ENCODE measurements at places on chromosomes 16 and 17.

DNA sequence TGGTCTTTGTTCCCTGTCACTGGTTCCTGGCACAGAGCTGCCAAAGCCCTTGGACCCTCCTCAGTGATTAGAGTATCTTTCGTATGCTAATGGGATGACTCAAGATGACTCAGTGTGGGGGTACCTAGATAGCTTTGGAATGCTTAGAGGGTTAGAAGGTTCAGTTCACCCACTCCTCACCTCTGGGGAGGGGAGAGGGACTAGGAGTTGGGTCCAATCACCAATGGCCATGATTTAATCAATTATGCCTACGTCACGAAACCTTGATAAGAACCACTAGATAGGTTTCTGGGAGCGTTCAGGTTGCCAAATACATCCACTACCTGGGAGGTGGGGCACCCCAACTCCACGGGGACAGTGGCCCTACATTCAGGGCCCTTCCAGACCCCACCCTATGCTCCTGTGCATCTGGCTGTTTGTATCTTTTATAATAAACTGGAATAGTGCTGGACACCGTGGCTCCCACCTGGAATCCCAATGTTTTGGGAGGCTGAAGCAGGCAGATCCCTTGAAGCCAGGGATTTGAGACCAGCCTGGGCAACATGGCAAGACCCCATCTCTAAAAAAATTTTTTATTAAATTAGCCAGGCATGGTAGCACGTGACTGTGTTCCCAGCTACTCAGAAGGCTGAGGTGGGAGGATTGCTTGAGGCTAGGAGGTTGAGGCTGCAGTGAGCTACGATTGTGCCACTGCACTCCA, 29.2 kb upstream of the LITAF start:
- DNase-seq = peak; percentile 36

GRCh38 chr17:4886830-4887229, 12.5 kb upstream of the C17orf107 start:
- DNase-seq = no peak

- peak; percentile 81 for DNase-seq
These were observed at the start of gene SEZ6L2 for GRCh38 chr16:29899516-29900101. TSS of gene SEZ6L2 (minus strand) at chr16:29899550. CDS start at chr16:29899019, 531 bp downstream.

- no peak for DNase-seq
These were observed 635 bp downstream of the WNK4 start for GRCh38 chr17:42780851-42781638.

DNA sequence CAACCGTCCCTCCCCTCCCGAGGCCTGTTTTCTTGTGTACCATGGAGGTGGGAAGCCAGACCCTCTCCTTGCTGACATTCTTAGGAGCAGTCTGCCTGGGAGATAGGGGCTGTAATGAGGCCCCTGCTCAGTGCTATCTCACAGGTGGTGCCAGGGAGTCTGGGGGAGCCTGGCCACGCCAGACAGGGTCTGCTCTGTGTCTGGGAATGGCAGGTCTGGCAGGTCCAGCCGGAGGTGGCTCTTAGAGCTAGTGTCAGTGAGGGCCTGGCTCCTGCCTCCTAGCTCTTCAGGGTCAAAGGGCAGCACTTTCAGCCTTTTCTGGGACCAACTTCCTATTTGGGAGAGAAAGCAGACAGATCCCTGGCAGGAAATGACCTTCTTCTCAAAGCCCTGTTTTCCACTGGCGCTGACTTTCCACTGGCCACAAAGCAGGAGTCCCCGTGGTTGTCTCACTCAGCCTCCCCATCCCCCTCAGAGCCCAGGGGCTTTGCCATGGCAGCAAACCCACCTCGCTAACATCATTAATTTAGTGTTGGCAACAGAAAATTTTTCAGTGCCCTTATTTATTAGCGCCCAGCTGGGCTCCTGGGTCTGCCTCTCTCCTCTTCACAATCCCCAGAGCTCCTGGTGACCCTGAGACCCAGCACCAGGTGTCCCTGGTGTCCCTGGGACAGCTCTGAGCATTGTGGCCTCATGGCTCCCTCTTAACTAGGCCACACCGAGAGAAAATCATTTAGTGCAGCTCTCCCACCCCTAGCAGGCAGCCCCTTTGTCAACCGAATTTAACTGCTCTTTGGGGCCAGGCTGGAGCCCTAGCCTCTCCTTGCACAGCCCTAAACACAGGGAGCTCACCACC, 24.0 kb upstream of the DOK4 start:
- no peak for DNase-seq

DNA sequence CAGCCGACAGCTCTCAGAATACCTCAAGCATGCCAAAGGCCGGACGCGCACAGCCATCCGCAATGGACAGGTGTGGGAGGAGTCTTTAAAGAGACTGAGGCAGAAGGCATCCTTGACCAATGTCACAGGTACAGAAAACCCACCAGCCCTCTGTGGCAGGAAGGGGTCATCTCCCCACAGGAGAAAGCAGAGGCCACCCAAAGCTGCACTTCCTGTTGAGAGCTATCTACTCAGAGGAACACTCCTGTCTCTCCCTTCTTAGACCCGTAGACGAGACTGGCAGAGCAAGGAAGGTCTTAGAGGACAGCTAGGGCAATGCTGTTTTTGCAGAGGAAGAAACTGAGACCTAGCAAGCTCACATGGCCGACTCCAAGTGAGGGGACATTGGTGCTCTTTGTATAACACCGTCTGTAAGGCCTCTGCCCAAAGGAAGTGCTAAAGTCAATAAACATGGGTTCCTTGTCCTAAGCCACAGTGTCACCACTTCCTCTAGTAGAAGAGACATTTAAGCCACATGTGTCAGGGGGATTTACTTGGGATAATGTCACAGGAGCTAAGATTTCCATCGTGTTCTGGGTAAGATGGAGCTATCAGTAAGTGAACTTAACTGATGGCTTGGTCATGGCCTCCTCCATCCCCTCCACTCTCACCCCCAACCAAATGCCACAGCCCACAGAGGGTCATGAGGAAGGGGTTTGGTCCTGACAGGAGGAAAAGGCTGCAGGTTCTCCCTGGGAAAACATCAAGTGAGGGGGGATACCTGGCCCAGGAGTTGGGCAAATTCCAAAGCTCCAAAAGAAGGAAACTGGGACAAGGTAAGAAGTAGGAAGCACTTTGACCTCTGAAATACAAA, 9.4 kb downstream of the LPO start:
- no peak for DNase-seq

DNA sequence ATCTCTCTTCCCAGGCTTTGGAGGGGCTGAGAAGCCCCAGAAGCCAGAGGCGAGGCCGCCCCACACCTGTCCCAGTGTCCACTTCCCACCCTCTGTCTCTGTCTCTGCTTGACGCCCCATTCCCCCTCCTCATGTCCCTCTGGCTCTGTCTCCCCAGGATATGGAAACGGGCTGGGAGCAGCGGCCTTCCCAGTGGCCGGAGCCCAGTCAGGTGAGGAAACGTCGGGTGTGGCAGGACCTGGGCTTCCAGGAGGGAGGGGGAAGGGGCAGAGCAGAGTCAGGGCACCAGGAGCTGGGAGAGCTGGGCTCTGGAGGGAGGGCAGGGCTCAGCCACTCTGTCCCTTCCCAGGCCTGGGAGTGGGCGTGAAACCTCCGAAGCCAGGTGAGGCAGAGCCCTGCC, 10.6 kb upstream of the PKMYT1 start:
- no peak for DNase-seq

GRCh38 chr17:48335858-48336500, 94.0 kb downstream of the SKAP1 start:
- peak; percentile 54 for DNase-seq

DNA sequence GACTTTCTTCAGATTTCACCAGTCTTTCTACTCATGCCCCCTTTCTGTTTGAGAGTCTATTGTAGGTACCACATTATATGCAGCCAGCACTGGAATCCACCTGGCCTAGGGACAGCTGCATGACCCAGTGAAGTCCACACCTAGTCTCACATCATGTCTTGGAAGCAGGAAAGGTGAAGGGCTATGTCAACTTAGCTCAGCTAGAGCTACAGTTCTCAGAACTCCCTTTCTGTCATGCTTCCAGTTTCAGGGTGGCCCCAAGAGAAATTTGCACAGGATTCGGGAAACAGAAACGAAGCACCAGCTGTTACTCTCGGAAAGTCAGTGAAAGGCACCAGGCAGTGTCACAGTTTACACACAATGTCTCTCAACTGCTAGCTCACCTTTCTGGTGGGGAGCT, 51.6 kb upstream of the NLRP1 start:
- no peak for DNase-seq

- peak; percentile 42 for DNase-seq
These were observed 139.5 kb downstream of the BCAS3 start for GRCh38 chr17:60817192-60817591.

DNA sequence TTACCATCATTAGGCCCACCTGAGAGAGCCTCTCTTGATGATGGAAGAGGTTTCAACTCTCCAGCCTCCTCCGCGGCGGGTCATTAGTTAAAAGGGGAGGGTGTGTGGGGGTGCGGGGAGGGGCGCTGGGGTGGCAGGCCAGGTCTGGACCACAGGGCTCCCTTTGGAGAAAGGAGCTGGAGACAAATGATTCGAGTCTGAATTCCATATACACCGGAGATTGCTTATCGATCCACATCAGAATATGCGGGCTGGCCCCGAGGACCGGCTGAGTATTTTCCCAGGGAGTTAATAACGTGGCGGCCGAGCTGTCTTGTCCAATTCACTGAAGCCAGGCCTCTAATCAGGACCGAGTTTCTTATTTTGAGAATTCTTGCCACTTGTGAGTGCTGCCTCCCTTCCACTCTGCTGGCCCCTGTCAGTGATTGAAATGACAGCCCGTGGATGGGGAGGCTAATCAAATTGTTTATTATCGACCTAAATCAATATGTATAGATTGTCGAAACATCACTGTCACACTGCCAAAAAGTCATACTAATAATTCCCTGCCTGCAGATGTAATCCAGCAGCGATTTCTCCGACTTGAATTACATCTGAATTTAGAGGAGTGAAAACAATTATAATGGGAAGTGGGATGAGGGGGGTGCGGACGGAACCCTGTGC, 202.7 kb downstream of the SALL1 start:
- DNase-seq = no peak

DNA sequence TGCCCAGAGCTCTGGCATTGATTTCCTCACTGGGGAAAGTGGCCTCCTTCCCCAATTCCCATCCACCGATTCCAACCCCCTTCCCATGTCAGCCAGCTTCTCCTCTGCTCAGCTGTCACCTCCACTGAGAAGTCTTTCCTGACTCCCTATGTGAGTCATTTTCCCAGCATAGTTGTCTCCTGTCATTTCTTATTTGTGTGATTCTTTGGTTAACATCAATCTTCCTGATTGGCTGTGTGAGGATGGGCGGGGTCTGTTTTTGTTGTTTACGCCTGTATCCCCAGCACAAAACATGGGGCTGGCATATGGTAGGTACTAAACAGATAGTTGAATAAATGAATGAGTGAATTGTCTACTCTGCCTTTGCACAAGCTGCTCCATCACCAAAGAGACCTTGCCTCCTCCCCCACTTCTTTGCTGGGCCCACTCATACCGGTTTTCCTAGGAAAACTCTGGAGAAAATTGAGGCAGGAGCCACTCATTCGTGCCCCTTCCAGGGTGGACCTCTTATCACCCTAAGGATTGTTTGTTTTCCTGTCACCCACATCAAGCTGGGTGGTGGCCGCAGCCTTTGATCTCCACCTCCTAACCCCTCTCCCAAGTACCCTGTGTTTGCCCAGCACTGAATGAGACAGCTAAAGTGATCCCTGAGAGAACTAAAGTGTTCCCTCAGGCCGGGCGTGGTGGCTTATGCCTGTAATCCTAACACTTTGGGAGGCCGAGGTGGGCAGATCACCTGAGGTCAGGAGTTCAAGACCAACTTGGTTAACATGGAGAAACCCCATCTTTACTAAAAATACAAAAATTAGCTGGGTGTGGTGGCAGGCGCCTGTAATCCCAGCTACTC, 1.2 kb upstream of the GRB7 start:
- DNase-seq = no peak

DNA sequence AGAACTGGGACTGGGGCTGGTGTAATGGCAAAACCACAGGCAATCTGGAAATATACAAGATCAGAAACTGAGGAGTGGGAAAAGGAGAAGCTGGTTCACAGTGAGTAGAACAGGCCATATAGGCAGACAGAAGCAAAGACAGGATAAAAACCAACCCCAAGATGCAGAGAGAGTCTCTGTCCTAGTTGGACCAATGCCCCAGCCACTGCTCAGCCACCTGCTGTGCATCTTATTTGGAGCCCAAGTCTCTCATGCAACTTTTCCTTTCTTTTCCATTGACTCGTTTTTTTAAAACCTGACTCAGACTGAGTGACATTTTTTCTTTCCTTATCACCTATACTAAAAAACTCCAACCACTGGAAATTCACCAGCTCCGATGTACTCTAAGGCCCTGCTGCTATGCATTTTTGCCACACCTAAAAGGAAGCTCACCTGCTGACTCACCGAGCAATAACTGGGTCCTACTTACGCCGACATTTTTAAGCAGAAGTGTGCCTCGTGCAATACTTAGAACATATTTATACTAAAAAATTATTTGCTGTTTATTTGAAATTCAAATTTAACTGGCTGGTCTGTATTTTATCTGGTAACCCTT, 100.8 kb upstream of the XYLT1 start:
- DNase-seq = no peak

GRCh38 chr16:70440009-70440692, 1.3 kb upstream of the ST3GAL2 start:
- no peak for DNase-seq

DNA sequence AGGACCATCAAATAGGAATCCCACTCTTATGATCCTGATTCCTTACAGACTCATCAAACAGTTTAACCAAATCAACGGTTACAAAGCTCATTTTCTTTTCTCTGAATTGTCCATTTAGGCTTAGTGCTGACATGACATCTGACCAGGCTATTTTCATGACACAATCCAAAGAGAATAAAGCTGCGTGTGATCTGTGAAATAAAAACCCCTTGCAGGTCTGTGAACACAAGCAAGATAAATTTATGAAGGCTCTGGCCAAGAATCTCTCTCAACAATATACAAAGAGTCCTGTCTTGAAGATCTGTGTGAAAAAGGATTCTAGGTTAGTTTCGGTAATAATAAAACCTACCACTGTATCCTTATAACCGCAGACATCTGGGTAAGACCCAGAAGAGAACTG, 22.0 kb downstream of the COG1 start:
- no peak for DNase-seq

DNA sequence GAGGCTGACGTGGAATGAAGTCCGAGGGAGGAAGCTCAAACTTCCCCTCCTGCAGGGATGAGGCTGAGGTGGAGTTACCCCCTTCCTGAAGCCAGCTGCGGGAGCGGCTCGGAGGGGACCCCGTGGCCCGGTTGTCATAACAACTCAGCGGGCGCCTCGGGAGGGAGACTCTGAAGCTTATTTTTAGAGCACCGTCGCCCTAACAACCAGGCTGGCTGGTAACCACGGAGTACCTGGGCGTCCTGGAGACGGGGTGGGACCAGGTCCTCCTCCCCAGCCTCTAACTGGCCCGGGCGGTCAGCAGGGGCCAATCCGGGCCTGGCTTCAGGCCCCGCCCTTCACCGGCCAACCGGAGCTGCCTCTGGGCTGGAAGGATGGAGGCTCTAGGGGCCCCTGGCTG, 27.7 kb downstream of the NECAB2 start:
- no peak for DNase-seq

GRCh38 chr17:77849239-77849638, 109.3 kb upstream of the TNRC6C start:
- DNase-seq = no peak

- peak; percentile 88 for DNase-seq
These were observed 3.3 kb downstream of the MEAK7 start for GRCh38 chr16:84501077-84501735.

GRCh38 chr16:71255721-71256120, 25.2 kb upstream of the HYDIN start:
- DNase-seq = no peak

GRCh38 chr16:69293401-69293800, 17.7 kb upstream of the VPS4A start:
- no peak for DNase-seq
